ENCODE measurements at places on chromosomes 2 and 18.

GRCh38 chr2:133426791-133427190 lies 141.5 kb downstream of the NCKAP5 start:
- DNase-seq = no peak

GRCh38 chr2:2879071-2879470 lies 498.5 kb downstream of the EIPR1 start:
- no peak for DNase-seq

DNA sequence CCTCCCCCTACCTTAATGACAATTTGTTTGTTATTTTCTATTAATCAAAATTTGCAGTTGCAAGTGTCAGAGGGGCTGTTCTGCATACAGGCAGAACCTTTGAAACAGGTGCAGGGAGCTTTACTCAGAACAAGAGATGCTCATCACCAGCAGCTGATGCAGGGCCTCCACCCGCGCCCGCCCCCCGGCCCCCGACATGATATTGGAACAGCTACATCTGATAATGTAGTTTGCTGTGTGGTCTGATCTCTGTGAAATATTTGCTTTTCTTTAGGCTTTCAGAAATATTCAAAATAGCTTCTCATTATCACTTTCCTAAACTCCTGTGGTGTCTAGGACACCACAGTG lies 130.0 kb downstream of the PRKCE start:
- no peak for DNase-seq

GRCh38 chr18:28767727-28768211 lies 590.8 kb upstream of the CDH2 start:
- no peak for DNase-seq

DNA sequence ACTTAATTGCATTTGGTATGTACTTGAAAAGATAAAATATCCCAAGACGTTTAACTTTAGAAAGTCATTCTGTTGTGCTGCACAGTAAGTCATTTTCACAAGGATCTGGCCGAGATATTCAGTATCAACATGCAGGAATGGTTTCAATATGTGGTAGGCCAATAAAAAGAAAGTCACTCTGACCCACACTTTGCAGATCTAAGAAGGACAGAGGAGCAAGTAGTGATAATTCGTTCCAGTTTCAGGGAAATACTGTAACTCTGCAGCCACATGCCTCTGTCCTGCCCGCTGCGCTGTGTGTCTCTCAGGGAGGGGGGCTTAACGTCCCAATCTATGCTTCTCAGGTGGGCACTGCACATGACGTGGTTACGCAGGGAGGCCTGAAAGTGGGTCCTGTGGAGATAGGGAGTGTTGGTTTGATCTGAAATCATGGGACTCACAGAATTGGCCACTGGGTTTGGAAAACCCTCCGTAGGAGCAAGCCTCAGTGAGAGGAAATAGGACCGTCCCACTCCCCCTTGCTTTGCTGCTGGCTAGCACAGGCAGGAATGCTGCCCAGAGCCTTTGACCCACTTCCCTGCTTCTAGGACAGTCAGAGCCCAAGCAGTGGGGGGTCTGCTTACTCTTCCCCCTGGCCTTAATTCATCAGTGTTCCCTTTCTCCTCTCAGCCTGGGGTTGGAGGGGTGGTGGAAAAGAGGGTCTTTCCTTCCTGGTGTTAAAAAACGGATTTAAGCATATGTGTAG lies 314.7 kb upstream of the SPRED2 start:
- DNase-seq = no peak

DNA sequence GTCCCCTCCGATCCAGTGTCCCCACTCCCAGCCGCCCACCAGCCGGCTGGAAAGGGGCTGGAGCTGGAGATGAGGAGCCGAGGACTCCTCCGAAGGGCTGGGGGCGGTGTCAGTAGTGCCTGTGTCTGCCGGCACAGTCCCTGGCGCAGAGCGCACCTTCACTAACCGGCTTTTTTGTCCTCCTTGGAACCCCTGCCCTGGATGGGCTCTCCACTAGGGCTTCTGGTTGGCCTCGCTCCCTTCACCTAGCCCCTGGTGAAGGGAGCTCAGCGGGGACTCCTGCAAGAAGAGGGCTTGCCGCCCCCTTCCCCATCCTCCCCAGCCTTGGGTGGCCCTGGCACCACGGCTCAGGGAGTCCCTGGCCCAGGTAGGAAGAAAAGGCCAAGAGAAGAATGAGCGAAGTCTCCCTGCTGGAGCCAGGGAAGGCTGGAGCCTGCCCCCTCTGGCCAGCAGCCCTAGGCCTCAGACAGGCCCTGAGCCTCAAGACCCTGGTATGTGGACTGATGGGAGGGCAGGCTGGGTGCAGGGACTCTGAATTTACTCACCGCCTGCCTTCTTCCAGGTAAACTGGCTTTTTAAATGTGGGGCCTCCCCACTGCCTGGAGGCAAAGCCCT lies 570 bp upstream of the ECEL1 start:
- DNase-seq = no peak

DNA sequence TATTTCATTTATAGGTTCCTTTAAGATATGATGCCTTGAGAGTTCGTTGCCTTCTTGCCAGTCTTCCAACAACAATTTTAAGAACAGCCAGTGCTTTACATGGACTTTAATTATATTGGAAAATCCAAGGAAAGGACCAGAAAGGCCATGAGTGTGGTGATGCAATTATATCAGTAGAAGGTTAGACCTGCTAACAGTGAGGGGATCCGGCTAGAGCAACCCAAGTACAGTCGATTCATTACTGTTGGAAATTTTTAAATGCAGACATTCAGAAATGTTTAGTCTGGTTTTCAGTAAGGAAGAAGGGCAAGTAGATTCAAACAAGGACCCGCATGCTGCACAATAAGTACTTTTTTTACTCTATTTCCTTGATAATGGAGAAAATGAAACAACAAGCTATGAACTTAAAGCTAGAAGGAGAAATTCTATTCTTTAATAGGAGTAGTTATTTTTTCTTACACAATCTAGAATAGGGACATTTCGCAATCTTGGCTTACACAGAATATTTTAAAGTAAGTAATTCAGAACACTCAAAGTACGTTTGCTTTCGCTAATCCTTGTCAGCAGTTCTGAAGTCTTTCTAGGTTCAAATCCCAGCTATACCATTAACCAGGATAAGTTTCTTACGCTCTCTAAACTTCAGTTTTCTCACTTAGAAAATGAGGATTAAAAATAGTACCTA lies 405.5 kb downstream of the MEIS1 start:
- DNase-seq = no peak

DNA sequence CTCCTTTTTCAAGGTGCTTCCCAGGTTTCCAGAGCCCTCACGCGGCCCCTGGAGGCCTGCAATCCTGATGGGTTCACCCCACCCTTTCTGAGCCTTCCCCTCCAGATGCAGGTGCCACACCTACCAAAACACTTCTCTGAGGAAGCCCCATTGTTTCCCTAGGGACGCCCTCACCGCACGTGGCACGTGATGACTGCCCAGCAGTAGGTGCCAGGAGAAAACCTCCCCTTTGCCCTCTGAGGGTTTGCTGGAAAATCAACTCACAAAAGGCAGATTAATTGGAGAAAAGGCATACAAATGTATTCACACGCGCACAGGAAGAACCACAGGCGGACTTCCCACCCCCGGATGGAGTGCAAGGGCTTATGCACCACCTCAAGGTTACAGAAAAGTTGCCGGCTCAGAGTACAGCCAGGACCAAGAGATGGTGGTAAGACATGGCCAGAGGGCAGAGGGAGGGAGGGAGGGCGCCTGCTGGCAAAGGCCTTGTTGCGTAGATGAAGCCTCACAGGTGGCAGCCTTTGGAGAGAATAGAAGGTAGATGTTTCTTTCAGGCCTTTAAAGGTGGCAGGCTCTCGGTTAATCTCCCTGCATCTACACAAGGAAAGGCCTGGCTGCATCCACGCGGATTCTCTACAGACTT lies 269.4 kb upstream of the RAB6C start:
- DNase-seq = peak; percentile 34

- DNase-seq = no peak
Measured at GRCh38 chr2:195094330-195094729, 562.7 kb upstream of the SLC39A10 start.

DNA sequence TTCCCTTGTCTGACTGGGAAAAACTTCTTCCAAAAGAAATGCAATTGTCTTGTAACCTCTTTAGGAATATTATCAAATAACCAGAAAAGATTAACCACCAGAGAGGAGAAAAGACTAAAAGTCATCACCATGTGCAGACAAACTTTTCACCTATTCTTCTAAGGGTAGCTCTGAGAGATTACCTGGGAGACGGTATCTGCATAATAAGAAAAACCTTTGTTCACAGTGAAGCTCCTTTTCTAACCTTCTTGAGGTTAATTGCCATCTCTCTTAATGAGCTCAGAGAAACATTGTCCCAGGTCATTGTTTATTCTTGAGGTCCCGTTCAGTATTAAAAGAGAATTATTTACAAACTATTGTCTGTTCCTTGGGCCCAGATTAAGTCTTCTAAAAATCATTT lies 1091.2 kb upstream of the LRRTM1 start:
- no peak for DNase-seq

DNA sequence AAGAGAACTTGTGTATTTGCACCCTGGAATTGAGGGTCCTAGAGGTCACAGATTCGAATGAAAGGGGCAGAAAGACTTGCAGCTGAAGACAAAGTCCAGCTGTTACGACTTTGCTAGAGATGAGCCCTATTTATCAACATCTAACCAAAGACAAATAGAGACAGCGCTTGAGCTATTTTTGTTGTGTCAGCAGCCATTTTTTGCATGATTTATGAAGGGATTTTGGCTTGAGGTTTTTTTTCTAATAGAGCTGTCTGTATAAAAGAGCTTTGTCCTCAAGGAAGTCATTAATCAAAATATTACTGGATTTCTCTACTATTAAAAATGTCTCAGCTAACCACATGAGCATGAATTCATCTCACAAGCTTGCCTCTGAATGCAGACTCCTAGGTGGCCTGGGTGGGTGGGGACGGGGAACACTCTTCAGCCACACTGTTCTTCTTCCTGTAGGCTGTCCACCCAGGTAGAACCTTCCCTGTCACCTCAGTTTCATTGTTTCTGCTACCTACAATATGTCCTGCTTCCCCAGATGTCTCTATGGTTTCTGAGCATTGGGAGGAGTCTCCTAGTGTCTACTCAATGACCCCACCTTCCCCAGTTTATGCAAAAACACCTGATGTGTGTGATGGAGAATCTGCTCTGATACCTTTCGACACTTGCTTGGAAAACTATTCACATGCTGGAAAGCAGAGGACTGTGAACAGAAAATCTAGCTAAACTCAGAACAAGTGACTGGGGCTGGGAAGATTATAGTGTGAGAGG lies 7.2 kb upstream of the CD226 start:
- DNase-seq = no peak

- DNase-seq = no peak
Measured at GRCh38 chr2:162379719-162380580, 36.0 kb downstream of the GCA start.

- no peak for DNase-seq
Measured at GRCh38 chr2:193156480-193156879, 961.7 kb upstream of the TMEFF2 start.

DNA sequence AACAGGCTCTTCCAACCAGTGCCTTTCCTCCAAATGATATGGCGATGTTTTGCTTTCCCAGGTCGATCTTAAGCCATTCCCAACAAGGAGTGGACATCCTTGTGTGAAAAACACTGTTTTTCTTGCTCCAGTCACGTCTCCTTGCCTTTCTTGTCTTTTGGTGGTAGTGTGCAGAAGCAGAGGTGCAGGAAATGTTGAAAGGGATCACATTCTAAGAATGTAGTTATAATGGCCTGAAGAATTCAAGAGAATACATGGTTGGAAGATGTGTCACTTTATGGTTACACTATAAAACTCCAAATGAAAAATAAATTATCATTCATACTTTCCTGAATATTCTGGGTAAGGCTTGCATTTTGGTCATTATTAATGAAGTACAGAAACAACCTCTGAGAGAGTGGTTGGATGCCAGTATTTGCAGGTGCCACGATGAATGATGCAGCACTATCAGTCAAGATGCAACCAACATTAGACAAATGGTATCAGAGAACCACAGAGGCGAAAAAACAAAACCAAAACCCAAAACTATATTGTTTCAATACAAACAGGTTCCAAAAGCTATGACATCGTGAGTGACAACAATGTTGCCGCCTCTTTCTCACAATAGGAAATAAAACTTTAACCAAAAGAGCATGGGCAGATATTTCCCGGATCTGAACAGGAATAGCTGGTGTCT lies 27.5 kb upstream of the POLE4 start:
- DNase-seq = no peak

DNA sequence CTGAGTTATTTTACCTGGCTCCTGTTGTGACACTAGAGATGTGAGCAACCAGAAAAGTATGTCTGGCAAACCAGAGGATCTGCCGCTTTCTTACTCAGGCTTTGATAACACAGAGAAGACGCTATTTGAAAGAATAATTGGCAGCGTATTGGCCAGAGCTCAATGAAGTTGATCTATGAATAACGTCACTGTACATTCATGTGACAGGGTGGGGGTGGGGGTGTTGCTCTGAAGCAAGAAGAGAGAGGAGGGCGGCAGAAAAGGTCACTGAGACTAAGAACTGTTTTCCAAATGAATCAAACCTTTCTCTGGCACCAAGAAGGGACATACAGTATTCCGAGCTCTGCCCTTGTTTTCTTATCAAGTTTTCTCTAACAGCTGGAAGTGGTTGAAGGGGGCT lies 1.7 kb upstream of the ONECUT2 start:
- DNase-seq = no peak

DNA sequence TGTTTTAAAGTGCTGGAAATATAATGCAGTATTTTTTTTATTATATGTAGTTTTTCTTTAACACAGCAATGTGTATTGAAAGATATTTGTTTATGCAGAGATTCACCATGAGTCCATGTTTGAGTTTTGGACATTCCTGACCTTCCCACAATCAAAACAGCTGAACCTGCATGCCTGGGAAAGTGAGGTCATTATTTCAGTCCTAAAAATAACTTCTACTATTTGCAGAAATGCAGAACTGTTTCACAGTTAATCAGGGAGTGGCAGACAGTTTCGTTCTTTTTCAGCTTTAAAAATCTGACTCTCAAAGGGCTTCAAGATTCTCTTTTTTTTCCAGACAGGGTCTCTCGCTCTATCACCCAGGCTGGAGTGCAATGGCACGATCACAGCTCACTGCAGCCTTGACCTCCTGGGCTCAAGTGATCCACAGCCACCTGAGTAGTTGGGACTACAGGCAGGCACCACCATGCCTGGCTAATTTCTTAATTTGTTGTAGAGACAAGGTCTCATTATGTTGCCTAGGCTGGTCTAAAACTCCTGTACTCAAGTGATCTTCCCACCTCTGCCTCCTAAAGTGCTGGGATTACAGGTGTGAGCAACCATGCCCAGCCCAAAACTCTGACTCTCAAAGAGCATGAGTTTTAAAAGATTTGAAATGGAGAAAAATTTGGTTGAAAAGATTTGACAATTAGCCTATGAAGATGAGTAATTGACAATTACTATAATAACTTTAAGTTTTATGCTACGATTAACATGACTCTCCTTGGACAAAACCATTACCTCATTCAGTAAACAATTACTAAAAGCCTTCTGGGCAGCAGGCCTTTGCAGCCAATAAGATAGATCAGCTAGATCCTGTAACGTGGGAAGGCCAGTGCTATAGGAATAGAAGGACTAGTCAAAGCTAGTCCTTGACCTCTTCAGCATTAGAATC lies 5.0 kb upstream of the MYL12B start:
- no peak for DNase-seq

- no peak for DNase-seq
Measured at GRCh38 chr2:82819951-82820350, 1639.1 kb downstream of the SUCLG1 start.

- no peak for DNase-seq
Measured at GRCh38 chr18:43046322-43046721, 69.2 kb downstream of the RIT2 start.

All from NCI-H187 treated with DMSO at 0.1 percent for 48 hours (cell line).